CD4-positive, alpha-beta T cell treated with Interleukin-1 beta for 1 hour (primary cell): ENCODE measurements at places on chromosomes 2 and 18.

DNA sequence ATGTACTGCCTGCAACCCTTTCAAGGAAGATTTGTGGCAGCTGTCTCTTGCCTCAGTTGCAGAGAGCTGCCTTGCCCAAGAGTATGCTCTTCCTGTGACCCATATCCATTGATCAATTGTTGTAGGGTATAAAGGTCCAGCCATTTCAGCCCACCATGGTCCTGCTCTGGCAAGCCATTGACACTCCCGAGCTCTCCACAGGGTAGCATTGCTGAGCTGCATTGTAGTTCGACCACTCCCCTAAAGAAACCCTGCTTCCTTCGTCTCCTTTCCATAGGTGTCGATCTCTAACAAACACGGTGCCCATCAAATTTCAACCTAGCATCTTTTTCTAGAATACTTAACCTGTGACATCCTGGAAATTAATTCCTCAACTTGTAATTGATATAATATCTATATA, 104.9 kb upstream of the NDUFV2 start:
- no peak for DNase-seq

GRCh38 chr18:28159055-28159454, 17.9 kb downstream of the CDH2 start:
- DNase-seq: no peak

DNA sequence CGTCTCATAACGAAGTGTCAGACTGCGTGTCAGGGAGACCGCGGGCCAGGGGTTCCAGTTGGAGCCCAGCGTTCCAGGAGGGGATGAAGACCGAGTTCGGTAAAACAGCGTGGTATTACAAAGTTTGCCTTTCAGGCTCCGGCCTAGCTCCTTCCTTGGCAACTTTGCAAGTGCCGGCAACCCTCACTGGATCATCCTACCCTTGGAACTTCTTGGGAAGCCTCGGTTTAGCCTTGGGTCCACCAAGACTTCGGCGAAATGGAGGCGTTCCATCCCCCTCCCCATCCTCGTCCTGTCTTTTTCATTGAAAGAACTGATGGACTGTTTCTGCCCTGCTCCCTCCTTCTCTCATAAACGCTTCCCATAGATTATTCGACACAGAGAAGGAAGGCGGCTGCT, 10.4 kb upstream of the SKOR2 start:
- no peak for DNase-seq

DNA sequence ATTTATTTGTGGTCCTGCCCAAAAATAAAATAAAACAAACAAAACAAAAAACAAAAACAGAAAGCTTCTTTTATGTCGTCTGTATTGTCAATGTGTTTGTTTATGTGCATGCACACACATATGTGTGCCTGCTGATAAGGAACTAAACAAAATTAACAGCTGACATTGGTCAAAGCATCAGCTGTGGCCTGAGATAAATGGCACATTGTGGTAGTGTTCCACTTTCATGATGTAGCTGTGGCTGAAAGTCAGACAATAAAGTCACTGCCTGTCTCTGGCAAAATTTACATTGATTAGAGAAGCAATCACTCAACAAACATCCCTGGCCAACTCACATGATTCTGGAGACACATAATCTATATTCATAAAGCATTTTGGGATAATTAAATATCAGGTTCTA, 203.4 kb upstream of the PIK3C3 start:
- no peak for DNase-seq

DNA sequence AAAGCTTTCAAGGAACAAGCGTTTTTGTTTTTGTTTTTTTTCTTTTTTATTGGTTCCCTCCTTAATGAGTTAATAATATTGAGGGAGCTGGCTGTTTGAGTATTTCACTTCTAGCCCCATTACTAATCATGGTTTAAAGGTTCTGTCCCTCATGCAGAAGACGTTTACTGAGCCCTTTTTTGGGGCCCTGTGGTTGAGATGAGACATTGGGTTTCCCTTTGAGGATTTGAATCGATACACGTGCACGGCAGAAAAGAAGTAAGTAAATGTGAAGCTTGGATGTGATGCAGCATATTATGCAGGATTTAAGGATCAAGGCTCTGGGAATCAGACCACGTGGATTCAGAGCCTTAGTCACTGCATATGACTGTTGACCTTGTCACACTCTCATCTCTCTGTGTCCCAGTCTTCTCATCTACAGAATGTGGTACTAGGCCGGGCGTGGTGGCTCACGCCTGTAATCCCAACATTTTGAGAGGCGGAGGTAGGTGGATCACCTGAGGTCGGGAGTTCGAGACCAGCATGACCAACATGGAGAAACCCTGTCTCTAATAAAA, 1.0 kb upstream of the CHST10 start:
- no peak for DNase-seq

DNA sequence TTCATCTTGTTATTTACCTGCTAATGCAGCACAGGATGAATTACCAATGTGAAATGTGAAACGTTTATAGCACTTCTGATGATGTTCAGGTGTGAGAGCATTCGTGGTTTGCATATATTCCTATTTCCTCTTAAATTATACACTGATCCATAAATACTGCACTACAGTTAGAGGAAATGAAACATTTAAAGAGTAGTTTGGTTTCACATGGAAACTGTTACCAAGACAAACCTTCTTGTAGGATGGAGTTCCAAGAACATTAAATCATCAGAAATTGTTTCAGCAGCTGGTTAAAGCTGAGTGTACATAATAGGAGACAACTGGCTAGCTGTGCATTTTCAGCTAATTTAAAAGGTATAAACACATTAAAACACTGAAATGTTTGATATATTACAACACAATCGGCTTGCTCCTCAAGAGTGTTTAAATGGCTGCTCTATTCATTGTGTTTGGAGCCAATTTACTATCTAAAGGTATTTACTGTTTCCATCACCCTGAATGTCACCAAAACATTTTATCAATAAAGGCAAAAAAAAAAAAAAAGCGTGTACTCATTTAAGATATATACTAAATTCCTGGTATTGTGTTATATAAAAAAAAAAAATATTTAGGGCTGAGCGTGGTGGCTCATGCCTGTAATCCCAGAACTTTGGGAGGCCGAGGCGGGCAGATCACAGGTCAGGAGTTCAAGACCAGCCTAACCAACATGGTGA, 100.6 kb downstream of the DYM start:
- DNase-seq: no peak

DNA sequence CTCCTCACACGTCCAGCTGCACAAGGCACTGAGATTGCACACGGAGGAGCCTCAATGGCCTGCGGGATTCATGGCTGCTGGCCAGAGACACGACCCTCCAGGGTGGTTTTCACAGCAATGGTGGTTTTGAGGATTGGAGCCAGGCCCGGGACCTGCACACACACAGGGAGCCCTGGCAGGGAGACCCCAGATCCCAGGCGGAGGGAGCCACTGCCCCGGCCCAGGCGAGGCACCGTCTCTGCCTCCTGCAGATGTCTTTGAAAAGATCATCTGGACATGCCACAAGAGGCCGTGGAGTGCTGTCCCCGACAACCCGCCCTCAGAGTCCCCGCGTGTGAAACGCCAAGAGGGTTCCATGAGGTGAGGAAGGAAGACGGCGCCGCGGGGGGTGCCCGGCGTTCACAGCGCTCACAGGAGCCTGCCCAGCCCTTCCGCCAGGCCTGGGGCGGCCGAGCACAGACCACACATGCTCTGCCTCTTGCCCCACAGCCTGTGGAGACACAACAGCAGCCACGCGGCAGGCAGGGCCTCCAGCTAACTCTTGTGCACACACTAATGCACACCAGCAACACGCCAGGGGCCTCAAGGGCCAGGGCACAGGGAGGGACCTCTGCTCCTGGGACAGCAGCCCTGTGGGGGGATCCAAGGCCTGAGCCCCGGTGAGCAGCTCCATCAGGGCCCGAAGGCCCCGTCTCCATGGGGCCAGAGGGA, 72.8 kb upstream of the CTDP1 start:
- no peak for DNase-seq

DNA sequence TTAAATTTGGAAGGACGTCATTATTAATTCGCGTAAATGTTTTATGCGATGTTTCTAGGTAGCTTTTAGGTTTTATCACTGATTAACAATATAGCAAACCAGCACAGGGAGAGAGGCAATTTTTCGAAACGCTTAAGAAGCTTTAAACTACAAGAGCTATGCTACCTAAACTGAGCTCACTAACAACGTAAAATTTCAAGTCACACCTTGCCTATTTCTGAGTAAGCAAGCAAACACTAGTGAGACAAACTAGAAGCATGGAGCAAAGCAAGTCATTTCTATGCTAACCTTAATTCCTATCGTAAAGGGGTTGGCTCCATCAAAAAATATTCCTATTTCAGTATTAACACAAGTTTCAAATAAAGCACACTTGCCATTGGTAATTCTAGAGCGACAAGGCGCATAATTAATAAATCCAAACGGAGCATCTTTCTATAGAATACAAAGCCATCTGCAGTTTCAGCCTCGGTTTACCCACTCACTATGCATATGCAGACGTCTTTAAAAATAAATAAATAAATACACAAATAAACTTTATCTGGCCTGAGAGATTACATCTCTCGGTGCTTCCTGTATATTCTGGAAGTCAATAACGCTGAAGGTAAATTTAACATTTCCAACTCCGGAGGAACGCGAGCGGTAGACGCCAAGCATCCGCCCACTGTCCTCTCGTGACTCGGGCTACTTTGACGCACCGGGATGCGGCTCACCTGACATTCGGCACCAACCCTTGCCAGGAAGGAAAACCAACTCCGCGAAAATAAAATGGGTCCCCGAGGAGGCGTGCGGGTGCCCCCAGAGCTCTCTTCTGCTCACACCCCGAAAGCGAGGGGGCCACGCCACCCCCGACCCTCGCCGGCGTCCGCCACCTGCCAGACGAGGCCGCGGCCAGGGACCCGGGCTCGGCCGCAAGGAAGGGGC, 947 bp downstream of the ITSN2 start:
- peak; percentile 38 for DNase-seq

DNA sequence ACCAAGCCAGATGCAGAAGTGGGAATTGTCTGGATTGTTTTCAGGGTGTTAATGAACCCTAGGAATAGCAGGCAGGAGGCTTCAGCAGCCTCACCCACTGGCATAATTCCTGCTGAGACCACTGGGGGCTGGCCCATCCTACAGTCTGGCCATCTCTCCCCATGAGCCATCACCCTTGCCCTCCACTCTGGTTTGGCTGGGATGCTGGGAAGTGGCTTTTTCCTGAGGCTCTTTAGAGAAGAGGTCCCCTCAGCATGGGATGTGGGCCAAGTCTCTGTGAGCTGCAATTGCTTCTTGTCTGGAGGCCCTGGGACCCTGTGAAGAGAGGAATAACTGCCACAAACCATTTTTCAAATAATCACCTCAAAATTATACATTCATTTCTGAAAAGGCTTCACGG, 4.0 kb downstream of the TCF7L1 start:
- DNase-seq: no peak

DNA sequence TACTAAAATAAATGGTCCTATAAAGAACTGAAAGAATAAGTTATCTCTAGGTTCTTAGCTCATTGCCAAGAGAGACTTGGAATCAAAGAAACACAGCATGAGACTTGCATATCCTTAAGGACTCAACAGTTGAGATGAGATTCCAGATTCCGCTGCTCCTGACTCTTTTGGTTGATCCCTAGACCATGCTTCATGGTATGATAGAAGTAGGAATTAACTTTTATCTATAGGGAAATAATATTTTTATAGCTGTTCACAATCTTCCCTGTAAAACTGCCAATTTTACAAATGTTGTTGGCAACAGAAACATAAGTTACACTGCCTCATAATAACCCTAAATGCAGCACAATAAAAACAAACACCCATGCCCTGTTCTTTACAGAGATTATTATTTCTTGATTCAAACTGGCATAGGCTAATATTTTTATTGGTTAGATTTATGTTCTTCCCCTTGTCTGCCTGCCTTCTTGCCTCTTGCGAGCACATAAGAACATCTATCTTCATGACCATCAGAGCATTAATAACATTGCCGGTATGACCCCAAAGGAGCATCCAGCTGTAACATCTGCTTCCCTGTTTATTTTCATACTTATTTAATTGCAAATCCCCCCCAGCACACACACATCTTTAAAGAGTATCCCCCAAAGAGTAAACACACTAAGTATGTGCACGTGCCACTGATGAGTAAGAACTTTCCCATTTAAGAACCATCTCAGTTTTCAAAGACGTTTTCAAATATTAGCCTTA, 735.7 kb upstream of the SLC8A1 start:
- no peak for DNase-seq

GRCh38 chr2:212915121-212915782, 236.2 kb downstream of the IKZF2 start:
- DNase-seq: no peak

DNA sequence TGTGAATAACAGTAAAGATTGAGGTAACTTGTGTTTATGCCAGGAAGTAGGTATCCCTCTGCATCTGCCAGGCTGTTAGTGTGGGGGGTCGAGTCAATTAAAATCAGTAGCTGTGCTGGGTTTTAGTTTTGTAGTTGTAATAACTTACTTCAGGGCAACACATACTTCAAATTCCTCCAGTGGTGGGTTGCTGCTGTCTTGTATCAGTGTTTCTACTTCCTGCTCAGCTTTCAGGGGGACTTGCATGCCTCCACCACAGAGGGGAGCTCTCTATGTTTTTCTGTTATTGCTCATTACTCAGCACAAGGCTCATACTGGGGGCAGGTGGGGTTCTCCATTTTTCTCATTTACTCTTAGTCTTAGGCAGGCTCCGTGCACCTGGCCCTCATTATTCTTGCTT, 136.8 kb downstream of the CAPN13 start:
- DNase-seq: no peak

- DNase-seq: no peak
Observed at GRCh38 chr2:240508832-240509545, 48.8 kb downstream of the ANKMY1 start.

- DNase-seq: no peak
Observed at GRCh38 chr2:194166818-194167217, 1490.2 kb upstream of the SLC39A10 start.

DNA sequence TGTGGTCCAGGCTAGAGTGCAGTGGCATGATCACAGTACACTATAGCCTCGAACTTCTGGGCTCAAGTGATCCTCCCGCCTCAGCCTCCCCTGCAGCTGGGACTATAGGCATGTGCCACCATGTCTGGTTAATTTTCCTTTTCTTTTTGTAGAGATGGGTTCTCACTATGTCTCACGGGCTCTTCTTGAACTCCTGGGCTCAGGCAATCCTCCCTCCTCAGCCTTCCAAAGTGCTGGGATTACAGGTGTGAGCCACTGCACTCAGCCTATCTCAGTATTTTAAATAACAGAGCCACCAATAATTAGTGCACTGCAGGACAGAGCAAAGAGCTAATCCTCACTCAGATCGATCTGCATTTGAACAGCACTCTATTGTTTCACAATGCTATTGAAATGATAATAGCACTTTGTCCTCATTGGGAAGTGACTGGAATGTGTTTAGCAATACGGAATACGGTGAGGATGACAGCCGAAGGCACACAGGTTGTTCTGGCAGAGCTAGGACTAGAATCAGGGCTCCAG, 335.9 kb downstream of the DLGAP1 start:
- DNase-seq: no peak
